ENCODE measurements at places on chromosomes 11 and 22.

GRCh38 chr11:31702966-31703365 lies 108.2 kb downstream of the PAX6 start:
- no peak for DNase-seq

DNA sequence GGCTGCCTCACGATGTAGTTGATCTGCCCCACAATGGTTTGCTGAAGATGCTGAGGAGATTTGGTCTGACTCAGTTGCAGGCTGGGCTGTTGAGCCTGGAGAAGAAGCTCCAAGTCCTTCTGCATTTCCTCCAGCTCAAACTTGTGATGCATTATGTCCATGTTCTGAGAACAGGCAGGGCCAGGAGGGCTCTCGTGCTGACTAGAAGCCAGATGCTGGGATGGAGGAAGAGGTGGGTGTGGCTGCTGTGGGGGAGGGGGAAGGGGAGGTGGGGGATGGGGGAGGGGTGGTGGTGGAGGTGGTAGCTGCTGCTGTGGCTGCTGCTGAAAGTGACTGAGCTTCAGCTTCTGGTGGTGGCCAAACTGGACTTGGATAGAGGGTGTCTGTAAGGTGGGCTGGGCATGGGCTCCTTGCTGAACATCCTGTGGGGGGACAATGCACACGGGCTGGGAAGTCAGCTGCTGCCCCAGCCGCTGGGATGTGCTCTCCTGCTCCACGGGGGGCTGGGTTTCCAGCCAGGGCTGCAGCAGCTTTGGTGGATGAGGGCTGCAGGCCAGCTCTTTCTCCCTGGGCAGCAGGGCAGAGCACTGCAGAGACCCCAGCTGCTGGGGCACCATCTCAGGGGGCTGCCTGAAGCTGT lies 42.1 kb downstream of the TRIM66 start:
- no peak for DNase-seq

GRCh38 chr11:76206327-76207081 lies at the start of gene WNT11:
TSS of gene WNT11 (minus strand) at chr11:76206502. CDS start at chr11:76206407, 95 bp downstream.
- peak; percentile 41 for DNase-seq

GRCh38 chr11:131584785-131585592 lies 214.6 kb downstream of the NTM start:
- DNase-seq = no peak

DNA sequence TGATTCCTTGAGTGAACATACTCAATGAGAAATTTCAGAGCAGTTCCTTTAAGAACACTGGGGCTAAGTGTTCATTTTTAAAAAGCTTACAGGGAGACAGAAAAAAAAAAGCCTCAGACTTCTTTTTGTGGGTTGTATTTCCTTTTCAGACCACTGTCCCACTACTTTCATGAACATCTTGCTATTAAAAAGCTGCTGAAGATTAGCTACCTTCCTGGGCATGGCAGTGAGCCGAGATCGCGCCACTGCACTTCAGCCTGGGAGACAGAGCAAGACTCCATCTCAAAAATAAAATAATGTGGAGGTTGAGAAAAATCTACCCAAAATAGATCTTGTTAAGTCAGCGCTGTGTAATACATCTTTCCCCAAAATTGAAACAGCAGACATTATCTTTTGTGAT lies 10.8 kb downstream of the TRAF6 start:
- DNase-seq = no peak

DNA sequence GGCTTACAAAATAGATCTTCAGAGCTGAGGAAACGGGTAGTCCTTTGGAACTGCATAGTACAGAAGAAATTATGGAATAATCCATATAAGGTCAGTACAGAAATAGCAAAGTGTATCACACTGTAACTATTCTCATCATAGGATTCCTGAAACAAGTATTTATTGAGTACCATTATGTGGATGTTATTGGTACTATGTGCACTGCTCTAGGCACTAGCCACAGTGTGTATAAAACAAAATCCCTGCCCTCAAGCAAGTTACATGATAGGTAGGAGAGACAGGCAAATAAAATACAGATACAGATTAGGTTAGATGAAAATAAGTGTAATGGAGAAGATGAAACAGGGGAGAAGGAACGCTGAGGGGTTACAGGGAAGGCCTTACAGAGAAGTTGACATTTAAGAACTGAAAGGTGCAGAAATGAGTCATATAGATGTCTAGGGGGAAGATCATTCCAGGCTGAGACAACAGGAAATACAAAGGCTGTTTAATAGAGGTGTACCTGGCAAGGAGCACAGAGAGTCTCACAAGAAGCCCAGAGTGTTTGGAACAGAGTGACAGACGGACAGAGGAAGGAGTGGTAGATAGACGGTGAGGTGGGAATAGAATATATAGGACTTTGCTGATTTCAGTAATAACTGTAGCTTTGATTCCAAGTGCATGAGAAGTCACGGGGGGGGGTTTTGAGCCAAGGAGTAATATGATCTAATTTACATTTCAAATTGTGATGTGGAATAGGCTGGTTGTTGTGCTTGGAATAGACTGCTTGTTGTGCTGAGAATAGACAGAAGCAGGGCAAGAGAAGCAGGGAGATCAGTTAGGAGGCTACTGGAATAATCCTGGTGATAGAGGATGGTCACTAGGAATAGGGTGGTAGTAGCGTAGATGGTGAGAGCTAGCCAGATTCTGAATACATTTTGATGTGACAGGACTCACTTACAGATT lies 13.7 kb downstream of the RNF141 start:
- DNase-seq = no peak

- no peak for DNase-seq
These were observed 6.4 kb downstream of the MMP12 start for GRCh38 chr11:102868339-102868738.

- DNase-seq = no peak
These were observed 15.6 kb downstream of the APOL4 start for GRCh38 chr22:36185828-36186624.

- no peak for DNase-seq
These were observed 54.7 kb downstream of the ETS1 start for GRCh38 chr11:128532572-128533091.

DNA sequence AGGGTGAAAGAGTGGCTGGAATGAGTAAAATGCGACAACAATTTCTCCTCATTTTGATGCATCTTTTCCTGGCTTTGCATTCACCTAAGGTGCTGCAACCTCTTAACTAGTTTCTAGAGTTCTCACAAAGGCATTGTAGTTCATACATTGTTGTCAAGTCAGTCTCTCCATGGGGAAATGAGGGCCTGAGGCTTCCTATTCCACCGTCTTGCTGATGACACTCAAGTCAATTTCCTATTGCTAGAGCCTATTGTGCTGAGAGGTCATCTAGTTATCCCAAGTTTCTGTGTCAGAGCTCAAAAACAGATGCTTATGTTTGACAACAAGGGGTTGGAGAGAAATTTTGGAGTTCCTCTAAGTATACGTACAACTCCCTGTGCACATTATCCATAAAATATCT lies 11.6 kb upstream of the MS4A6A start:
- no peak for DNase-seq

GRCh38 chr11:130247319-130247718 lies 67.4 kb downstream of the ZBTB44 start:
- DNase-seq = no peak

DNA sequence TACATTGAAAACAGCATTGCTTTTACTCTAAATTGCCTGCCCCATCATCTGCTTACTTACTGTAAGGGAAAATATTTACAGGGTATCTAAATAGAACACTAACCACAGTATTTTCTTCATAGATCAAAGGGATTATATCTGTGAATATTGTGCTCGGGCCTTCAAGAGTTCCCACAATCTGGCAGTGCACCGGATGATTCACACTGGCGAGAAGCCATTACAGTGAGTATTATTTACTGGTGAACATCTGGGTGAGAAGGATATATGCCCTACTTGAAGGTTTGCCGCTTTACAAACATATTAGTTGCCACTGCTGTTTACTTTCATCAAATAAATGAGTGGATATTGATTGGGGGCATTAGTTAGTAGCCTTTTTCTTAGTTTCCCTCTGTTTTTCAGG lies 5.9 kb upstream of the CNTF start:
- no peak for DNase-seq

DNA sequence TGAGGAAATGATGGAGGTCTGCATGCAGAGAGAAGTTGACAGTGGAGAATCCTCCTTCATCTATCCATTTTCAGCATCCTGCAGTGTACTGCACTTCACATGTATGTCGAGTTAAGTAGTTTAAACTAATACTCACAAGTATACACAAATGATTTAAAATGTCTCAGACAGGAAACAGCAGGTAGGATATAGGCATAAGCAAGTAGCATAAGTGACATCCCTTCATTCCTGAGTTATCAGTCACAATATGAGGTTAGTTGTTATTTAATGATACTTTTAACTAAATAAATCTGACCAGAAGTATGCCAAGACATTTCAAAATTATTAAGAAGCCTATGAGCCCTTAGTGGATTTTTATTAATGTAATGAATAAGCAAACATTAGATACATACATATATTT lies 37.4 kb downstream of the MTMR2 start:
- no peak for DNase-seq

DNA sequence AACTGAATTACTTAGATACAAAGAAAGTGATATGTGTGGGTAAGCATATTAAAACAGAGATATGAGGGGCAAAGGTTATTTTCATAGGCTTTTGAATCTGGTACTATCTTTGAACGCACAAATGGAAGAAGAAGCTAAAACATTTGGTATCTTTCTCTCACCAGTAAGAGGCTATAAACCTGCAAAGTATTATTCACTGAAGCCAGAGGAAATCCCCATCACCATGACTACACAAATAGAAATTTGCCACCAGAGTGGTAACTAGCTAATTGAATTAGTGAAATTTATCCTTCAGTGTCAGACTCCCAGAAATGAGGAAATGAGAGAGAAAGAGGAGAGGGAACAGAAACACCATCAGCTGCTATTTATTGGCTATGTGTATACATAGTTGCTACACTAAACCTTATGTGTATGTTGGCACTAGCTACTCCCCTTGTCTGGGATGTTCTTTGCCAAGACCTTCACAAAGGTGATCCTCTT lies 503.4 kb downstream of the DLG2 start:
- DNase-seq = no peak

GRCh38 chr22:37904572-37905533 lies 1.2 kb upstream of the MICALL1 start:
- no peak for DNase-seq

GRCh38 chr11:66219846-66220565 lies 48.4 kb upstream of the RAB1B start:
- DNase-seq = no peak

DNA sequence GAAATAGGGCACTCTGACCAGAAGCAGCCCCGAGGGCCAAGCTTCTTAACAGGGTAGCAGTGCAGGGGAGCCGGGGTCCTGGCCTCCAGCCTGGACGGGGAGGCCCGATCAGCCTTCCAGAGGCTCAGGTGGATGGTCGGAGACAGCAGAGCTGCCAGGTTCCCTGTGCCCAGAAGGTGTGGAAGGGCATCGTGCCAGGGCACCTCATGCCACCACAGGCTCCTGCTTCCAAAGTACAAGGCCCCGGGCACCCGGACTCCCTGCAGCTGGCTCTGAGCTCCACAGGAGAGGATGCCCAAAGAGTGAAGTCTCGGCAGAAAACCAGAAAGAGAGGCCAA lies 14.3 kb downstream of the EHD1 start:
- DNase-seq = no peak

GRCh38 chr11:133515107-133515506 lies 17.2 kb downstream of the OPCML start:
- DNase-seq = no peak

- DNase-seq = no peak
These were observed 5.4 kb downstream of the LMO1 start for GRCh38 chr11:8258289-8258688.

DNA sequence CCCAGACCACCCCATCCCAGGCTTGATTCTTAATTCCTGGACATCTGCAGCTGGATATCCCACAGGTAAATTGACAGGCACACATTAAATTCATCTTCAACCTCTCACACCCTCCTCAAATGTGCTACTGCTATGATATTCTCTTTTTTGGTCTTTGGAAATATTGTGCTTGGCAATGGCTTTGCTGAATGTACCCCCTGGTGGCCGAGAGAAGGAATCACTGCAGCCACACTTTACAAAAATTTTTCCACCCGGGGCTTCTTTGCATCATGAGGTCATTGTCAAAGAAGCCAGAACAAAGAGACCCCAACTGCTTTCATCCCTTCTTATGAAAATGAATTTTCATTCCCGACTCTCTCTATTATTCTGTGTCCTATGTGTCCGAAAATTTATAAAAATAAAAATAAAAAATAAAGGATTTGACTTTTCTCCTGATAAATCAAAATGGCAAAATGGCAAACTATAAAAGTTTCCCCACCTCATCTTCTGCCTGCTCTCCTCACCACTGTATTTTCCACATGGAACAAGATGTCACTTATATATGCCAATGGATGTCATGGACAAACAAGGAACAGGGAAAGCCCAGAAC lies 15.0 kb upstream of the CYB5R2 start:
- peak; percentile 47 for DNase-seq

DNA sequence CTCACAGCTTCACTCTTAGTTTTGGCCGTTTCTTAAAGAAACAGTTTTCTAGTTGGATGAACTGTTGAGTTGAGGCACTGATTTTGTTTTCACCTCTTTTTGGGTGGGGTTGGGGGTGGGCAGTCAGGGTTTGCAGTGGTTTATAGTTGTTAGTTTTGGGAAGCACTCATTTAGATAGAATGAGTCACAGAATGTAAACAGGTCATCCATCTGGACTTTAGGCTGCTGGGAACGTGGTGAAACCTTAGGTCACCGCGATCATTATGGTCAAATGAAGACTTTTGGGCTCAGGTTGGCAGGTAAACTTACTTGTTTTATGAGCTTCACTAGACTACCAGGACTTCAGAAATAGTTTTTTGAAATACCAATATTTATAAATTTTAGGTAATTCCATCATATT lies 48.4 kb downstream of the CSTPP1 start:
- no peak for DNase-seq

DNA sequence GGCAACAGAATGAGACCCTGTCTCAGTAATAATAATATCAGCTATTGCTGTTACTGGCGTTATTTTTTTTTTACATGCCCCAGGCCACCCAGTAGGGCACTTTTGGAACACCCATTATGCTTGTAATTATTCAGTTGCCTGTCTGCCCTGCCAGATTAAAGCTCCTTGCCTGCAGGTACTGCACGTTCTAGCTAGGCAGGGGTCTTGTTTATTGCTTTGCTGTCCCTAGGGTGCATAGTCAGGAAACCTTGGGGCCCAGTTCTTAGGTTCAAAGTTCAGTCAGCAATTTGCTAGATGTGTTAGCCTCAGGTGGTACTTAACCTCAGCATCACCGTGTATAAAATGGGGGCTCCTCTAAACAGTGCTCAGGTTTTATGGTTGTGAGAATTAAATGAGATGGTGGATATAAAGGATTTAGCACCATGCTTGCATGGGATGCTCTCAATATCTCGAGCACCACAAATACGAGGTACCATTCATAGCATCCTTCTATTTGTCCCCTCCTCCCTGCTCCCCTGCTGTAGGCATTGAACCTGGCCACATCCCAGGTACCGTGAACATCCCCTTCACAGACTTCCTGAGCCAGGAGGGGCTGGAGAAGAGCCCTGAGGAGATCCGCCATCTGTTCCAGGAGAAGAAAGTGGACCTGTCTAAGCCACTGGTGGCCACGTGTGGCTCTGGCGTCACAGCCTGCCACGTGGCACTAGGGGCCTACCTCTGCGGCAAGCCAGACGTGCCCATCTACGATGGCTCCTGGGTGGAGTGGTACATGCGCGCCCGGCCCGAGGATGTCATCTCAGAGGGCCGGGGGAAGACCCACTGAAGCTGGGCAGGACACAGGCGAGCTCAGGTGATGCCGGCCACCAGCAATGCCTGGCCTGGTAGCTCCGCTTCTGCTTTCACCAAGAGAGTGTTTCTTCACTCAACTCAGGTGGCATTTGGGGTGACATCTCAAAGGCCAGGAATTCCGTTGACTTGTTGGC lies 9.4 kb downstream of the MPST start:
- DNase-seq = no peak
